ENCODE measurements at places on chromosomes 13 and 19.

- DNase-seq: no peak
These were observed 178.2 kb downstream of the NDFIP2 start for GRCh38 chr13:79659121-79659521.

GRCh38 chr13:106233134-106233735, 302.2 kb downstream of the EFNB2 start:
- DNase-seq: no peak

DNA sequence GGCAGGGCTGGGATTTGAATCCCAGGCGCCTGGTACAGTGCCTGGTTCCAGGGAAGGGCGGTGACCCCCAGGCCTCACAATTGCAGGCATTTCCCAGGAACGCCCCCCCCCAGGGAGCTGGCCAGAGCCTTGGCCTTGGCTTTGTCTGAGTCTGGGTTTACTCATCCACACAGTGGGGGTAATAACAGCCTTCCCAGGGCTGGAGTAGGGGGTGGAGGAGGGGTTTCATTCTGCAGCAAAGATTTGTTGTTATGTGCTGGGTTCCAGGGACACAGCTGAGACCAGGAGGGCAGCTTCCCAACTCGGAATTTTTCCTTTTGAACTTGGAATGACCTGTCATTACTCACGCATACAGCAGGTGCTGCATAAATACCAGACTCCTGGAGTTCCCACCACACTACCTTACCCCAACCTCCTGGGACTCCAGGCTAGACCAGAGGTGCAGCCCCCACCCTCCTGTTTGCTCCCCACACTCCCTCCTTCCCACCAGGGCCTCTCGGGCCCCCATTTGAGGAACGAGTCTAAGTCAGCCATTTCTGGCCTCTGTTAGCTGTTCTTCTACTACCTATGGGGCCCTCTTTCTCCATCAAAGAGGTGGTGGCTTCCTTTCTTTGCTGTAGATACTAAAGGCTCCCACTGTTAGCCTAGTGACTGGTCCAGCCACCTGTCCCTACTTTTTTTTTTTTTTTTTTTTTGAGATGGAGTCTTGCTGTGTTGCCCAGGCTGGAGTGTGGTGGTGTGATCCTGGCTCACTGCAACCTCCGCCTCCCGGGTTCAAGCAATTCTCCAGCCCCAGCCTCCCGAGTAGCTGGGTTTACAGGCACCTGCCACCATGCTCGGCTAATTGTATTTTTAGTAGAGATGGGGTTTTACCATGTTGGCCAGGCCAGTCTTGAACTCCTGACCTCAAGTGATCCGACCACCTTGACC, 1.6 kb upstream of the ADAMTS10 start:
- no peak for DNase-seq

DNA sequence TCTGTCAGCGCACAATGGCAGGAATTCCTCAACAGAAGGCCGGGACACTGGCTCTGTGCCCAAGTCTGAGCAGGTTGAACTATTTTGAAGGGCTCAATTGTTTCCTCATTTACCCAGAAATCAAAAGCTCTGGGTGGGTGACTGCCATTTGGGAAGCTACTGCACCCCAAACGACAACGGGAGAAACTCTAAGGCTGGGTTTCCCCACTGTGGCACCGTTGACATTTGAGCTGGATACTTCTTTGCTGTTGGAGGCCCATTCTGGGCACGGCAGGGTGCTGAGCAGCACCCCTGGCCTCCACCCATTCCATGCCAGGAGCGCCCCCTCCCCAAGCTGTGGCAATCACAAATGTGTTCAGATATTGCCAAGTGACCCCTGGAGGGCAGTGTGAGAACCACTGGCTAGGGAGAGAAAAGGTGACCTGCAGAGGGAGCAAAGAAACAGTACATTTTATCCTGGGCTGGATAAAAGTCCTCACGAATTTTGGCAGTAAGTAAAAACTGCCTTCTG, 62.5 kb downstream of the RFX2 start:
- DNase-seq: no peak

DNA sequence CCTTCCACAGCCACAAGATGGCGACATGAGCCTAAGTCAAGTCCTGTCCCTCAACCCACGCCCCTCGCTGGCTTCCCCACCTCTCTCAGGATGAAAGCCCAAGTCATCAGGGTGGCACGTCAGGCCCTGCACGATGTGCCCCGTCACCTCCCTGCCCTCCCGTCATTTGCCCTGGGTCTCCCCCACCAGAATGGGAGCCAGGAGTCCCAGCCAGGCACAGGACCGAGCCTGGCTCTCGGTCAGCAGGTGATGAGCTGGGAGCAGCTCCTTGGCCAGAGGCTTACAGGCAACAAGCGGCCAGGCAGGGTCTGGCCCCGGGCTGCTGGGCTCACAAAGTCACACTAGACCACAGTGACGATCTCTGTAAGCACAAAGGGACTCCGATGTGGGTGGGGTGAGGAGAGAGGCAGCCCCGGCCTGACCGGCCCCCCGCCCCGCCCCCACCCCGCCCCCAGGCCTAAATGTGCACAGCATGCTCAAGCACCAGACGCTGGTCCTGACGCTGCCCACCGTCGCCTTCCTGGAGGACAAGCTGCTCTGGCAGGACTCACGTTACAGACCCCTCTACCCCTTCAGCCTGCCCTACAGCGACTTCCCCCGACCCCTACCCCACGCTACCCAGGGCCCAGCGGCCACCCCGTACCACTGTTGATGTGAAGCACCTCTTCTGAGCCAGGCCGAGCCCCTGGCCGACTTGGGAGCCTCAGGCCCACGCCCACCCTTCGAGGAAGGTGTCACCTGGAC, 7.3 kb downstream of the MRPL4 start:
- DNase-seq: no peak

DNA sequence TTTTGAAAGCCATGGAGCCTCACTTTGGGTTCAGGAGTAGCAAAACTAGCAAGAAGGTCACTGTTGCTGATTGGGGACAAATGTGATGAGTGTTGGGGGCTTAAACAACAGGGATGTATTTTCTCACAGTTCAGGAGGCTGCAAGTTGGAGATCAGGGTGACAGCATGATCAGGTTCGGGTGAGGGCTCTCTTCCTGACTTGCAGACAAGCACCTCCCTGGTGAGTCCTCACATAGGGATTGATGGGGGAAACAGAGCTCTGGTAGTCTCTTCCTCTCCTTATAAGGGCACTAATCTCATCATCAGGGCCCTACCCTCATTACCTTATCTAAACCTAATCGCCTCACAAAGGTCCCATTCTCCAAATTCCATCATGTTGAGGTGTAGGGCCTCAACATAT, 179.2 kb downstream of the TSHZ3 start:
- DNase-seq: no peak

GRCh38 chr19:10513223-10513622, 4.0 kb downstream of the S1PR5 start:
- no peak for DNase-seq

DNA sequence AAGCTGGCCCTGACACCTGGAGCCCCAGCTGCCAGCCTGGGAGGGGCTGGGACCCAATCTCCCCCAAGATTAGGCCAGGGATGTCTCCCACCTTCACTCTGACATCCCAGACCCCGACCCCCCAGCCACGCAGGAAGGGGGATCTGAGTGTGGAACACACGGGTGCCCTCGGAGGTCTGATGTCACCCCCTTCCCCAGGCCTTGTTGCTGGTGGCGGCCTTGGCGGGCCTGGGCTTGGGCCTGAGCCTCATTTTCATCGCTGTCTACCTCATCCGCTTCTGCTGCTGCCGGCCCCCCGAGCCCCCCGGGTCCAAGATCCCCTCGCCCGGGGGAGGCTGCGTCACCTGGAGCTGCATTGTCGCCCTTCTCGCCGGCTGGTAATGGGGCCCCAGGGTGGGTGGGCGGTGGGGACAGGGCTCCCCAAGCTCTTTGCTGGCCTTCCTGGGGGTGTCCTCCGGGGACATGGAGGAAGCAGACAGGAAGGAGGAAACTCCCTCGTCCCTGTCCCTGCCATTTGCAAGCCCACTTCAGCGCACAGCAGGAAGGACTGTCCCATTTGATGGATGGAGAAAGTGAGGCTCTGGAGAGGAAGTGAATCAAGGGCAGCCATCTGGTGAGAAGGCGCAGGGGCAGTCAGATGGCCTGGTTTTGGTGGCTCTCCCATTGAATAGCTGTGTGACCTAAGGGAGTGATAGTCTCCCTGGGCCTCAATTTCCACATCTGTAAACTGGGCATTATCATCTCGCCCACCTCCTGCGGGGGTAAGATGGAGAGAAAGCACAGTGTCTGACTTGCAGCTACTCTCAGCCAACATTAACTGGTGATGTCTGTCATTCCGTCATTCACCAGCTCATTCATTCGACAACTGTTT, 3.9 kb downstream of the TTYH1 start:
- no peak for DNase-seq

- no peak for DNase-seq
These were observed 28.4 kb downstream of the UBAC2 start for GRCh38 chr13:99228737-99229691.

DNA sequence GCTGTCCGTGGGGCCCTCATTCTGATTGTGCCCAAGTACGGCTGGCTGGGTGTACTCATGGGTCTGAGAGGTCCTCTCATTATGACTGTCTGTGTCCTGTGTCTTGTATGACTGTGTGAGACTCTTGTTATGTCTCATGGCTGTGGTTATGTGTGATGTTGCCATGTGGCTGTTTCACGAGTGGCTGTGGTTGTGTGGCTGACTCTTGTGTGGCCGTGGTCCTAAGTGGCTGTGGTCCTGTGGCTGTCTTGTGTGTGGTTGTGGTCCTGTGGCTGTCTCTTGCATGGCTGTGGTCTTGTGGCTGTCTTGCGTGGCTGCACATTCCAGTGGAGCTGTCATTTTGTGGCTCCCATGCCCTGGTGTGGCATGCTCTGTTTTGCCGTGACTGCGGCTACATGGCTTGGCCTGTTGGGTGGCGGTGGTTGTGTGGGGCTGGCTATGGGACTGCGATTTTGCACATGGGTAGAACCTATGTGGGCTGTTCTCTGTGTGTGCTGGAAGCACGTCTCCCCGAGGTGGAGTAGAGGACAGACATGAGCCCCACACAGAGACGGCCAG, 2.5 kb downstream of the LYL1 start:
- DNase-seq: no peak
